ENCODE measurements at places on chromosomes 16 and 17. TPM values are rescaled to one million over a fixed set of nuclear protein-coding genes. Genes with fewer than 3 reads are reported as not detected.

DNA sequence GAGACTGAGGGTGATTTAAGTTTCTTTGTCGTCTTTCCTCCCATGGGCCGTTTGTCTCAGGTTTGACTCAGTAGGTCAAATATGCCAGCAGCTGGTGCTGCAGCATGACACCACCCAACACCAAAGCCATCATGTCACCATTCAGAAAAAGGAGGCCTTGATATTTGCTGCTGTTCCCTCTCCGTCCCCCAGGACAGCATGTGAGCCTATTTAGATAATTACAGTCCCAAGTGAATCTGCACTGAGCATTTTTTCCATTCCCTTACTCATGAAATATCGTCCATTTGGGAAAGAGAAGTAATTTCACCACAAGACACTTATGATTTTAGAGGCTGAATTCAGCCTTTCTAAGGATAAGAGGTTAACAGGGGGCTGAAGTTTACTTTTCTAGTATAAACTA, 62.2 kb upstream of the ADORA2B start:
- no peak for DNase-seq

DNA sequence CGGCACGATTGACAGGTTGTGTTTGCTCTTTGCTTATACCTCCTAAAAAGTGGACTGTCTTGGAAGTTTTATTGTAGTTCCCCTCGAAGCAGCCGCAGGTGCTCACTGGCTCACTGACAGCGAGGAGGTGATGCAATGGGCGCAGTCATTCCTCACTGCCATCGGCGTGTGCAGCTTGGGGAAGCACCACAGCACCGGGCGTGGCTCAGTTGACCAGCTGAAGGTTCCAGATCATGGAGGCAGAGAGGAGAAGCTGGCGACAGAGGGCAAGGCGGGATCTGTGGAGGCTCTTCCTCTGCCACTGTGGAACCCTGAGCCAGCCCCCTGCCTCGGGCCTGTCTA, 72.1 kb upstream of the TNRC6C start:
- no peak for DNase-seq

GRCh38 chr16:86180244-86180643, 281.3 kb downstream of the IRF8 start:
- no peak for DNase-seq

DNA sequence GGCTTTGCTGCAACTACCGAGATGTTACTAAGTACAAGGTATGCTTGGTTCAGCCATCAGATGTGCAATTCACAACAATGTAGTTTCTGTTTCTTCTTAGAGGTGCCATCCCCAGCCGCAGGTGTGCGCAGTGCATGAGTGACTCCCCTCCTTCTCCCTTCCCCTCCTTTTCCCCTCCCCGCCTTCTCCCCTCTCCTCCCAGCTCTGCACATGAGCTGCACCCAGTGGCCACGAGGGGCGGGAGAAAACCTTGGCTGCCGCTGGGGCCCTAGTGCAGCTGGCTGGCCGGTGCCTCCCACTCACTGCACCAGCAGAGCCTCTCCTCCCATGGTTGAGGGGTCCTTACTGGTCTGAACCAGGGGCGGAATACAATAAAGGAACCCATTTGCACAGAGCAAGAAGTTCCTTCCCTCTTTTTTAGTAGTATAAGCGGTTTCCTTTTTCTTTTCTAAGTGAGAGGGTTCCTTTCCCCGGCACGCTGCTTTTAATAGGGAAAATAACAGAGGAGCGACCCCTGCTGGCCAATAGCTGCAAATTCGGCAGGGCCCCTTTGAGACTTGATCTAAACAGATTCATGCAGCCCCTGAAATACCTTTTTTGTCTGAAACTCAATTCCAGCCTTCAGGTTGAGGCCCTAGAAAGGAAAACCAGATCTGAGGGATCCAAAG, 7.8 kb upstream of the CCL15 start:
- peak; percentile 9 for DNase-seq

DNA sequence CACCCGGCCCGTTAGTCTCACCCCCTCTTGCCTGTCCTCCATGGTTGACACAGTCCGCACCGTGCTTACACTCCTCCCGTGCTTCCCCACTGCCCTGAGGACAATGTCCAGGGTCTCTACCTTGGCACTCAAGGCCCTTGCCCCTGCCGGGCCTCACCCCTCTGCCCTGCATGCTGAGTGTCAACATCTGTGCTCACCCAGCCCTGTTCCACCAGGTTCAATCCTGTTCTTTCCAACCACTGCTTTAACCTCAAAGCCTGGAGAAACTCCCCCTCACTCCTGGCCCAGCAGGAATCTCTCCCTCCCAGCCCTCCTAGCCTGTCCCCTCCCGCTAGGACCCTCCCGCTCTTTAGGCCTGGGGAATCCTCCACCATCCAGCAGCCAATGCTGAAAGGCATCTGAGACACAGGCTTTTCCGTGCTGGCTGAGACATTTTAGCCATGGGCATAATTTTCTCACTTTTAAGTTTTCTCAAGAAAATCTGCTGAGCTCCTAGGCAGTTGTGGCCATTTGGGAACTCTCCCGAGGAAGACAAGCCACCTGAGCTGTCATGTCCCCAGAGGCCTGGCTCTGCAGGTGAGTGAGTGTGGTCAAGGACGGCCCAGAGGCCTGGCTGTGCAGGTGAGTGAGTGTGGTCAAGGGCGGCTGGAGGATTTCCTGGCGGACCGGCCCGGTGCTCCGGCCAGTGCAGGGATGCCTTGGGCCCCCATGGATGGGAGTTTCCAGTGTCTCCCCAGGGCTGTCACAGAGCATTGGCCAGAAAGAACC, 10.8 kb upstream of the P2RX1 start:
- no peak for DNase-seq

GRCh38 chr16:70610273-70611223, 35.8 kb upstream of the IL34 start:
- DNase-seq: no peak

GRCh38 chr17:12664894-12665262, 812 bp upstream of the MYOCD start:
- no peak for DNase-seq

GRCh38 chr17:10171581-10171981, 26.8 kb downstream of the GAS7 start:
- no peak for DNase-seq

DNA sequence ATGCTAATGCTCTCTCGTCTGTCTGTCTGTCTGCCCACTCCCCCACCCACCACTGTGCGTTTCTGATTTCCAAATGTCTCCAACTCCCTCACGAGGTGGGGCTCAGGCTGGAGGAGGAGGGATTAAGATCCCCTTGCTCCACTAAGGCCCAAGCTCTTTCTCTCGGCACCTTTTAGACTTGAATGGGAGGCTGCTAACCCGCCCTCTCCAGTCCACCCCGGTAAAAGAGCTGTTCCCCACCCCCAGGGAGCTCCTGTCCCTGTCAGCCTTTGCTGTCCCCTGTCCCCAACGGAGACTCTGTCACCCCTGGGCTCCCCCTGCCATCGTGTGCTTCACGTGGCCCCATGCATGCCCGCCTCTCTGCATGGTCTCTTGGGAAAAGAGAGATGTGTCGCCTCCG, 68.5 kb upstream of the PLCG2 start:
- no peak for DNase-seq

DNA sequence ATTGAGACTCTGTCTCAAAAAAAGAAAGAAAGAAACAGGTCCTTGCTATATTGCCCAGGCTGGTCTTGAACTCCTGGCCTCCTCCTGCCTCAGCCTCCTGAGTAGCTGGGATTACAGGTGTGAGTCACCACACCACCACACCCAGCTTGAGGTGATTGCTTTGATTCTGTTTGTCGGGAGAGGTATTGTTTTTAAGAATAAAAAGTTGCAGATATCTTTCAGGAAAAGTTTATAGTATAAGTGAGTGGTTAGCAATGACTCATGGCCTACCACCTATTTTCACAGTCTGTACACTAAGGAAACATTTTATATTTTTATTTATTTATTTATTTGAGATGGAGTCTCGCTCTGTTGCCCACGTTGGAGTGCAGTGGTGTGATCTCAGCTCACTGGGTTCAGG, 45.0 kb downstream of the RHOT1 start:
- DNase-seq: peak; percentile 45

DNA sequence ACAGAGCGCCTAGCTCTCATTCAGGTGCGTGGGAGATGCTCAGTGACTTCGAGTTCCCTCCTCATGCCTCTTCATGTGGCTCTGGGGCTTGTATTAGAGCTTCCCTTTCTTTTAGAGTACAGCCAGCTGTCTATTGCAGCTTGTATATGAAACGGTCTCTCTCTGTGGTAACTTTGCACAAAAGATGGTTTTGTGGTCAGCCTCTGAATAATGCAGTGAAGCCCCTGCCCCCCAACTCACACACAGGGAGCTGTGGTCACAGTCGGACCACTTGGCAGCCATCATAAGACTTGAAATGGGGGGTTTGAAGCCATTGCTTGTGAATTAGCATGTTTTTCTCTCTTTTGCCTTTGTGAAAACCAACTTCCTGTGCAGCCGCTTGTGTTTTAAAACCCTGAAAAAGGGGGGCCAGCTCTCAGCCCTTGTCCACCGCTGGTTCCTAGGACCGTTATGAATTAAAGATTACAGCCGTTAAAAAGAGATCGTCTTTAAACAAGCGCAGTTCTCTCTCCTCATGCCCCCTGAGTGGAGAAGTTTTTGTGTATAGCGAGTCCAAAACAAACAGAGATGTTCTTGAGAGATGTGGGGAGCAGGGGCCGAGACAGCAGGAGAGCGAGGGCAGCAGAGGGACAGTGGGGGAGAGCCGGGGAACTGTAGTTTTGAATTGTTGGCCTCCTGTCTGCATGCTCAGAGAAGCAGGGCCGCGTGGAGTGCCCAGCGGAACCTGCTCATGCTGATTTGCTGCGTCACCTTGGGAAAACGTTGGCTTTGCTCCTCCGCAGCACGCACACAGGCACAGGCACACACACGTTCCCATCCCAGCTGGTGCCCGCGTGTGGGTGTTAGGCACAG, 199.0 kb downstream of the MSI2 start:
- DNase-seq: peak; percentile 57

- DNase-seq: peak; percentile 18
Measured at GRCh38 chr17:46726206-46726605, 92.3 kb downstream of the WNT3 start.

DNA sequence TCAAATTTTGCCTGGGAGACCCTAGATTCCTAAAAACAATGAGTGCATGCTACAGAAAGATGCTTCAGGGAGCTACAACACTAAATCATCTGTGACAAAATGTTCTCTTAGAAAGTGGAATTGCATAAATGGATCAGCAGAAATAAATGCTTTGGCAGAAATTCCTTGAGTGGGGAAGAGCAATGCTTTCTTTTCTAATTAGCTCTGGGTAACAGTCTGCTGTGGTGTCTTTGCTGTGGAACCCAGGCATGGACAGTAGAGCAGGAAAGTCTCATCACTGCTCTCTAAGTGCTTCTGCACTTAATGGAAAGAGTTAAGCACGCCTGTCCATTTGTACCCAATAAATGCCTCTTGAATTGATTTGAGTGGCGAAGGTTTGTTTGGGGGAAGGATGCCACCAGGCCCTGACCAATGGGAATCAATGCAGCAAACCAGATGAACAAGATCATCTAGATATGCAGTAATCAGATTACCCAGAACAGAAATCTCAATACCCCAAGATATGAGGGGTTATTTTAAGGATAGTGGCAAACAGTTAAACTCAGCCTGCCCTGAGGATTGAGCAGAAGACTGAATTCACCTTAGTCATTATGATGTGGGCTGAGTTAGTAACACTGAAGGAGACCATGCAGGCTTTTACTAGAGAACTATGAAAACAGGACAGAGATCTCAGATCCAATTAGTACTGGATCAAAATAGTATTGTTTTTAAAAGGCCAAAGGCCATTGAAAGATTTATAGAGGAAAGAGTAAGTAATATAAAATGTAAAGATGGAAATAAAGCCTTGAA, 13.6 kb downstream of the HLF start:
- no peak for DNase-seq

GRCh38 chr16:23407436-23408127, 45.4 kb downstream of the COG7 start:
- DNase-seq: no peak

GRCh38 chr17:80704381-80704819, 159.8 kb downstream of the RPTOR start:
- no peak for DNase-seq

DNA sequence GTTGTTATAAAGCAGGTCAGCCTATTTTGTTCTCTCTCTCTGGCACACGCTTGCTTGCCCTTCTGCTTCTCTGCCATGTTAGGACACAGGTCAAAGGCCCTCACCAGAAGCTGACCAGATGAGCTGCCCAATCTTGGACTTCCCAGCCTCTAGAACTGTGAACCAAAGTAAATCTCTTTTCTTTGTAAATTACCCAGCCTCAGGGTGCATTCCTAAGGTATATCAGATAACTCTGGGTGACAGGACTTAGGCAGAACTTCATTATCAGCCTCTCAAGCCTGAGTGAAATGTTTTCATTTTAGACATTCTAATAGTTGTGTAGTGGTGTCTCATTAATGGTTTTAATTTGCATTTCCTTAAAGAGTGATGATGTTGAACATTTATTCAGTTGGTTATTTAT, 124.3 kb downstream of the CDRT15L2 start:
- no peak for DNase-seq

DNA sequence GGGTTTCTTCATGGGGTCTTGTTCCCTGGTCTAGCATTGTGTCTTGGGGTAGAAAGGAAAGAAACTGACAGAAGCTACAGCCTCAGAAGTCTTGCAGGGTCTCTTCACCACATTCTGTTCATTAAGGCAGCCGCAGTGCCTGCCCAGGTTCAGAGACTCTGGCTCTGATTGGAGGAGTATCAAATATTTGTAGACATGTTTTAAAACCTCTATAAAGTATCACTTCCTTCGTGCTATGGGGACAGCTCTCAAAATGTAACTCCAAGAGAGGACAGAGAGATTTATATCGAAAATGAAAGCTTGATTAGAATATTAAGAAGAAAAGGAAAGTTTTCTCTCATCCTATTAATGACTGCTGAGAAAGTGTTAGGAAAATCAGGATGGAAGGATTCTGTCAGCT, 107.0 kb upstream of the CACNG3 start:
- DNase-seq: no peak

DNA sequence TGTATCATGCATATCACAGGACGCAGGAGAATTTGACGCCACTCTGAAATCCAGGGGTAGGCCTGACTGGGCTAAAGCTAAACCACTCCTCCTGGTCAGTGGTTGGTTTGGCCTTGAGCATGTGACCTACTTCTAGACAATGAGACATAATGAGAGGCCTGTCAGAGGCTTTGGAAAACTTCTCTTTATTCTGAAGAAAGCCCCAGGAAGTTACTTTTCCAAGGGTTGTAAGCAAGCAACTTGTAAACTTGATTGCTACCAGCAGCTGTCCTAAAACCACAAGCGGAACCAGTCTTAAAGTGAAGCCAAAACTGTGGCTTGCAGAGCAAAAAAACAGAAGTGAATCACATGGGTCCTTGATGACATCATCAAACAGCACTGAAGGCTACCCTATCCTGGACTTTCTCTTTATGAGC, 138.2 kb upstream of the COX10 start:
- DNase-seq: no peak

Gene UTS2R
- not detected for total RNA-seq

Gene RCVRN
- not detected for total RNA-seq

Gene MPV17L
- total RNA-seq: 0.02 TPM

Gene CIITA
- total RNA-seq: not detected

Gene CES5A
- not detected for total RNA-seq

Gene GP1BA
- total RNA-seq: 0.17 TPM

Gene SLC38A10
- 71.5 TPM for total RNA-seq
